Astrocyte of the spinal cord (primary cell): ENCODE measurements at places on chromosomes 3 and 15.

GRCh38 chr3:183212565-183212964 lies 40.5 kb upstream of the B3GNT5 start:
- DNase-seq = no peak

DNA sequence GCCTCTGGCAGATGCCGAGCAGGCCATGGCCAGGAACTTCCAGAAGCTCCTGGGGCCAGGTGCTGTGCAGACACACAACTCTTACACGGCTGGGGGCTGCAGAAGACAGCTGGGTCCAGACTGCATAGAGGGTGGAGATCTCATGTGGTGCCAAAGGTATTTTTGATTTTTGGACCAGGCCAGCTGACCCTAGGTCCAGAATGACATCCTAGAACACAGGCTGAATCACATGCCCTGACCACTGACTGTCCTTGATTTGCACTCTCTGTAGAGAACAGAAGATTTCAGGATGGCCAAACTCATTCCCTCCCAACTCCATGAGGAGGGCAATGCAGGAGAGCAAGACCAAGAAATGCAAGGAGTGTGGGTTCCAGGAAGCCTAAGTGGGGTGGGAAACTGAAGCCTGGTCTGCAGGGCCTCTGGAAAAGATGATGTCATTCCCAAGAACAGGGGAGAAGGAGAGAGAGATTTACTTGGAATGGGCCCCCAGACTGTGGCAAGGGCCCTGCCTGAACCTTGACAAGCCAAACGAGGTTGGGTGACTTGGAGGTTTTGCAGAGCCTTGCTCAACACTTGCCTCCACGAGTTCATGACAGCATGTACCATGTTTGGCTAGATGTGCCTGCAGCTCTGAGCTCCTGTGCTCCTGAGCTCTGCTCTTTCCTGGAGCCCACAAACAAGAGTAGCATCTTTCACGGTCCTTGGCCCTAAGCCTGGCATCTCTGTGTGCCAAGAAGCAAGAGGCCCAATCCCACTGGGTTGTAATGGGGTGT lies 38.5 kb upstream of the CTSH start:
- DNase-seq = no peak

- peak; percentile 23 for DNase-seq
Observed at GRCh38 chr3:37703626-37704025, 158.1 kb upstream of the CTDSPL start.

DNA sequence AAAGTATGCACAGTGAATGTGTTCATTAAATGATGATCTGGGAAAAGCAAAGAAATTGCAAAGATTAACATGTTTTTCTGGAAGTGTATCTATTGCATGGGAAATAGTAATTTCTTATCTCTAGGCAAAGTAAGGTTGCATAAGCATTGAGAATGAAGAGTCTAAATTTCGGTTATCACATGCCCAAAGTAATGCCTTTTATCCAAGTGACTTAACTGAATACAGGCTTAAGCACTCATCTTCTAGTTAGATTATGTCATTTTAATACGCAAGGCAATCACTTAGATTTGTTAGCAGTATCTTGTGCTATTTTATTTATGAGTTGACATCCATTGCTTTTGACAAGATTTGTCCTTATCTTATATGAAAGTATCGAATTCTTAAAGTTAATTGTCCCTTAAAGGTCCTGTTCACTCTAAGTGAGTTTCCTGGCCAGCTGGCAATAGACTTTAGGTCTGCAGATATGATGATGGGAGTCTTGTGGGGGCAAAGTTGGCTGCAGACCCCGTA lies 100.5 kb downstream of the NAALADL2 start:
- no peak for DNase-seq
